Epithelial cell of proximal tubule (primary cell): ENCODE measurements at places on chromosomes 12 and 14. TPM values are rescaled to one million over a fixed set of nuclear protein-coding genes. Genes with fewer than 3 reads are reported as not detected.

Gene CMKLR1
- 0.12 TPM in 1 of 2 replicates, not detected in the other for total RNA-seq

Gene ASIC1
- total RNA-seq: 1.4 and 4.0 TPM in 2 replicates

Gene ACOT6
- 0.07 TPM in 1 of 2 replicates, not detected in the other for total RNA-seq

Gene DEGS2
- total RNA-seq: 0.06 TPM in 1 of 2 replicates, not detected in the other

Gene FOXM1
- 36.8 and 67.8 TPM in 2 replicates for total RNA-seq

Gene ZFYVE1
- 8.5 and 10.1 TPM in 2 replicates for total RNA-seq

Gene OTUB2
- 5.6 and 15.0 TPM in 2 replicates for total RNA-seq

Gene GPR65
- total RNA-seq: not detected in 2 replicates

Gene NKX2-1
- total RNA-seq: not detected in 2 replicates

Gene INSM2
- total RNA-seq: not detected in 2 replicates

Gene LIN52
- 4.6 and 7.2 TPM in 2 replicates for total RNA-seq

Gene KLRK1
- total RNA-seq: not detected in 2 replicates

Gene TMEM19
- total RNA-seq: 18.1 and 27.8 TPM in 2 replicates
